ENCODE measurements at places on chromosomes 3 and 15.

GRCh38 chr3:84724877-84725276, 233.9 kb upstream of the CADM2 start:
- DNase-seq = no peak

- no peak for DNase-seq
These were observed 329.0 kb downstream of the IGSF11 start for GRCh38 chr3:118705487-118706219.

- no peak for DNase-seq
These were observed 60.2 kb downstream of the CORO2B start for GRCh38 chr15:68638953-68639515.

DNA sequence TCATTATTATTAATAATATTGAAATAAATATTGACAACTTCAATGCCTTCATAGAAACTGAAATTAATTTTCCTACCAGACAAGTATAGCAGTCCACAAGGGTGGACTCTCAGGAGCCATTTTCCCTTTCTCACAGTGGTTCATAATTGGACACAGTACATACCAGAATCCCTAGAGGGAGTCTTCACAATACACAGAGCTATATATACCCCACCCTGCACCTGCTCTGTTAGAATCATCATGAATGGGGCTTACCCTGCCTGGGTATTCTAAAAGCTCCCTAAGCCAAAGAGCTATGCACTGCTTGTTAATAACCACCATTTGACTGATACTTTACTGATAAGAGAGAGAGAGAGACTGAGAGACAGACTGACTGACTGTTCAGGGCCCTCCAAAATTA, 134.9 kb downstream of the FEZF2 start:
- DNase-seq = no peak

GRCh38 chr3:16362770-16363169, 97.8 kb downstream of the OXNAD1 start:
- no peak for DNase-seq

- DNase-seq = no peak
These were observed 250.2 kb upstream of the ATP10A start for GRCh38 chr15:26113296-26113695.

DNA sequence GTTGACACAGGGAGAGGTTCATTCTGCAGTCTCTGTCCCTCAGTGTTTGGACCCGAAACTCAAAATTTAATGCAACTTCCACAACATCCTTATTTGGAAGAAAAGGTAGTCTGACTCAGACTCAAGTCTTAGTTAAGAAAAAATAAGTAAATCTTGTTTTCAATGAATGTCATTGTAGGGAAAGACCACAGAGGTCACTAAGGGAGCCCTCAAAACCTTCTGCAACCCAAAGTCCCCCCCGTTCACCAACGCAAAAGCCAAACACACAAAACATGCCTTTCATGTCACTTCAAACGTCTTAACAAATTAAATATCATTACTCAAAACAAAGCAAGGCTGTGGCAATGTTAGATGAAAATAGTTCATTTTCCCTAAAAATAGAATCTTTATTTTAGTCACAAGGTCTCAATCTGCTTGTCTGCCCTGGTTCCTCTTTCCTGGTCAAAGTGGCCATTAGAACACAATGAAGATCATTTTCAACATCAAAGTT, 20.9 kb upstream of the SSUH2 start:
- no peak for DNase-seq

DNA sequence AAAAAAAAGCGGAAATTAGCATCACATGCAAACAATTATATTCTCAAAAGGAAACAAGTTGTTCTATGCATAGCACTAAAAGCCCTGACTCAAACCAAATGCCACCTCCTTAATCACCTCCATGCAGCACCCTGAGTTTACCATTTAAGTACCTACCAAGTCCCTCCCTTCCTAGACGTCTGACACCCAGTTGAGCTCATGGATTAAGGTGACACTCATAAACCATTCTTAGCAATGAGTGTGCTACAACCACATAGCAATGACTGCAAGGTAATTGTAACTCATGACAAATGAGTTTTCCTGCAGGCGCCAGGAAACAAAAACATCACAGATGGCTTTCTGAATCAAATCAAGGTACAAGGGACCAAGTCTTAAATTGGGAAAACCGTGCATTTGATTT, 32.0 kb downstream of the WWTR1 start:
- DNase-seq = no peak

GRCh38 chr15:43774062-43774461, 2.7 kb downstream of the ELL3 start:
- peak; percentile 16 for DNase-seq

DNA sequence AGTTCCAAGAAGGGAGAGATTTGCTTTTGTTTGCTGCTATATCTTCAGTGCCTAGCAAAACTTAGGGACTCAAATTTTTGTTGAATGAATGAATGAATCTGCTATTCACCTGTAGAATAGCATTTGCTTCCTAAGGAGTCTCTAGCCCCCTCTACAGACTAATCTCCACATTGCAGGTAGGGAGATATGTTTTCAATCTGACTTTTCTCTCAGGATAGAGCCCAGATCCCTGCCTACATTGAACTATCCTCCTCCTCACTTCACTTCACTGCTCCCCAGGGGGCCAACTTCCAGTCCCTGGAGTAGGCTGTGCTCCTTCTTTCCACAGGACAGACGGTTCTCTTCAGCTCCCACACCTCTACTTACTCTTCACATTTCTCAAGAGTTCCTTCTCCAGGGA, 81.9 kb upstream of the PTX3 start:
- no peak for DNase-seq

GRCh38 chr3:65144791-65145351, 457.1 kb upstream of the ADAMTS9 start:
- no peak for DNase-seq

DNA sequence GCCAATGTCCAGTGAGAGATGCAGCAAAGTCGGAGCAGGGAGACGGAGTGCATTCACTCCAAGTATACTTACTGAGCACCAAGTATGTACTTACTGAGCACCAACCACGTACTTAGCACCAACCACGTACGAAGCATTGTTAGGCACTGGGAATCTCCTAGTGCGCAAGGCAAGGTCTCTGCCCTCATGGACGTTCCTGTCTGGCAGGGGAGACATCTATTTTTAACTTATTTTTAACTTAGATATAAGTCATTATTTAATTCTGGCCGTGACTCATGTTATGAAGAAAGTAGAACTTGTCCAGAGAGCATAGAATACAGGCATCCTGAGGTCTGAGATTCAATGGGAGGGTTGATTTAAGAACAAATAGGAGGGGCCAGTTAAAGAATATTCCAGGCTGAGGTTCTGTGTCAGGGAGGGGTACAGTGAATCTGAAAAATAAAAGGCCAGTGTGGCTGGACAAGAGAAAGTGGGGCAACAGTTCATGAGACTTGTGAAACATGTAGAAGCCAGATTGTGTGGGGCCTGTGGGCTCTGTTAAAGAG, 9.3 kb upstream of the LRRC31 start:
- DNase-seq = no peak

DNA sequence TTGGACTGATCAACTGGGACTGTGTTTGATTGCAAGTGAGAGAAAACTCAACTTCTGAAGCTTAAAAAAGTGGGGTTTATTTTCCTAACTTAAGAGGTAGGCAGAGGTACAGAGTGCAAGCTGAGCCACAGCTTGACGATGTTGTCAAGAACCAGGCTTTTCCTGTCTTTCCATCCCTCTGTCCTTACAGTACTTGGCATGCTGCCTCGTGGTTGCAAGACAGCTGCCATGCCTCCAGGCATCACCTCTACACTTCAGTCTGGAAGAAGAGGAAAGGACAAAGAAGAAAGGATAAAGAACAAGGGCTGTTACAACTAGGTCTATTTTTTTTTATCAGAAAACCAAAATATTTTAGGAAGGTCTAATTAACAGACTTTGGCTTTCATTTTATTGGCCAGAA, 51.8 kb upstream of the GALNT15 start:
- no peak for DNase-seq

- peak; percentile 35 for DNase-seq
These were observed 24.1 kb upstream of the SACM1L start for GRCh38 chr3:45665101-45665572.

GRCh38 chr3:28940530-28940929, 340.3 kb upstream of the RBMS3 start:
- no peak for DNase-seq

- DNase-seq = no peak
These were observed 180.6 kb downstream of the IL5RA start for GRCh38 chr3:2929574-2929973.

GRCh38 chr3:22526266-22526837, 676.8 kb upstream of the UBE2E2 start:
- no peak for DNase-seq

- DNase-seq = peak; percentile 80
These were observed 63.9 kb downstream of the IQSEC1 start for GRCh38 chr3:13009132-13009945.

DNA sequence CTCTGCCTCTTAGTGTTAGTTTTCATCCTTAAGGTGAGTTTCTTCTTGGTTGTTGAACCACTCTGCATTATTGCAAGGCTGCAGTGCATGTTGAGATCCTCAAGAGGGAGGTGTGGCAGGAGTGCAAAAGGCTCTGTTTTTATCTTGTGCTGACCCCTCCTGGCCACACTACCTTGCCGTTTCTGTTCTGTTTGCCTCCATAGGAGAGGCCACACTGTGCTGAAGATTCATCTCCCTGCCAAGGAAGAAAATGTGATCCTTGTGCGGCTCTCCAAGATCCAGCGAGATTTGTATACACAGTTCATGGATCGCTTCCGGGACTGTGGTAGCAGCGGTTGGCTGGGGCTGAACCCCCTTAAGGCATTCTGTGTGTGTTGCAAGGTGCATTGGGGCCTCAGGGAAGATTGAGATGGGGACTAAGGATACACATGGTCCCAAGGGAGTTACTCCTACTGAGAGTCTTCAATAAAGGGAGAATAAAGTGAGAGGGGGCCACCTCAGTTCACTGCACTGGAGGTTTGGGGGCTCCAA, 33.0 kb upstream of the TEX264 start:
- peak; percentile 52 for DNase-seq

- no peak for DNase-seq
These were observed 612.1 kb upstream of the NR2F2 start for GRCh38 chr15:95718441-95718840.

DNA sequence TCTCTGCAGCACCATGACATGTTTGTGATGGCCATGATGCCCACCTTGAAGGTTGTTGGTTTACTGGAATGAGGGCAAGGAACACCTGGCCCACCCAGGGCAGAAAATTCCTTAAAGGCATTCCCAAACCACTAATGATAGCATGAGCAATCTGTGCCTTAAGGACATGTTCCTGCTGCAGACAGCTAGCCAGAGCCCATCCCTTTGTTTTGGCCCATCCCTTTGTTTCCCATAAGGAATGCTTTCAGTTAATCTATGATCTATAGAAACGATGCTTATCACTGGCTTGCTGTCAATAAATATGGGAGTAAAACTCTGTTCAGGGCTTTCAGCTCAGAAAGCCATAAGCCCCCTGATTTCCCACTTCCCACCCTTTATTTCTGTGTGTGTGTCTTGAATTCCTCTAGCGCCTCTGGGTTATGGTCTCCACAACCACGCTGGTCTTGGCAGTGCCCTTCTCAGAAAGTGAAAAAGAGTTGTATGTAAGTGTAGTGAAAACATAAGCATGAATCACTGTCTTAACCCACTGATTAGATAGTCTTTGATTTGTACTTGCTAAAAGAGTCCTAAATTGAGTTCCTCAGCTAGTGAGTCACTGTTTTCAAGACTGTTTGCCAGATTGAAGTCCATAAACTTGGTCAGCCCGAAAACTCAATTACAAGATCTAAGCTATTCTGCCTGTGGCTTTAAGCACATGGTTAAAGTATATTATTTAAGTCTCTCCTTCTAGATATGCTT, 19.0 kb upstream of the CCR2 start:
- DNase-seq = no peak

DNA sequence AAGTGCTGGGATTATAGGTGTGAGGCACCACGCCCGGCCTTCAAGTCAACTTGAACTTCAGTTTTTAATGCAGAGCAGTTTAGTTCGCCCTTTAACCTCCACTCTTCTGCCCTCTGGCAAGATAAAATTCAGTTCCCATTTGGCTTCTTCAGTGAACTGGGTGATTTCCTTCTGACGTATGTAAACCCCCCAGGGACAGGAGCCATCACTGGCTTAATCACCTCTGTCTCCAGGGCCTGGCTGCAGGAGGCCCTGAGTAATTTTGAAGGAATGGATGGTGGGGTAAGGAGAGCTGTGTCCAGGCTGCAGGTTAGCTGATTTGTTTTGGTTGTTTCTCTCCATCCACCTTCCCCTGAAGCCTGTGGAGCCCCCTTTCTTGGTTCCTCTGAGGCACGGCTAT, 11.9 kb downstream of the MCM2 start:
- no peak for DNase-seq

DNA sequence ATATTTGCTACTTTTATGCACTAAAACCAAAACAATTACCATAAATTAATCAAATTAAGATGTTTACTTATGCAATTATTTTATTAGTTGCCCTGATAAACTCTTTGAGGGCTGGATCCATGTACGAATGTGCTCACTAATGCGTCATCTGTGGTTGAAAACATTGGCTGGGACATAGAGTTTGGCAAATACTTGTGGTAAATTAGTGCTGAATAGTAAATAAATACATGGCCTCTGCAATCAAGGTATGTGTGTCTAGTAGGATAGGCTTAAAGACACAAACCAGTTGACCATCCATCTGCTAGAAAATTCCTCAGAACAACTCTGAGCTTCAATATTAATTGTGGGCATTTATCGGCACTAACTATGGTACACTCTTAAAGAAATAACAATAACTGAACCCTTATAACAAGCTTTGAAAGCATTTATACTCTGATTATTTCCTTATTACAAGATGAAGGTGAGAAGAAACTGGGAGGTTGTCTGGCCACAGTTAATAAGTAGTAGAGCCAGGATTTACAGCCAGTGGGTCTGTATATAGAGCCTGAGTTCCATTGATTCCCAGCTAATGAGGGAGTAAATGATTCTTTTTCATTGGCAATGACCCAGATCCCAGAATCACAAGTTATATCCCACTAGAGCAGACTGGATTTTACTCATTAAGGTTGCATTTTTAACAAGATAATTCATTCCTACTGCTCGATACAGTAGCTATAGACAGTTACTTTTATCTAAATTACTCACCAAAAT, 169.5 kb upstream of the CNTN6 start:
- DNase-seq = no peak

GRCh38 chr3:80261082-80261481, 493.3 kb upstream of the ROBO1 start:
- no peak for DNase-seq

GRCh38 chr3:155426524-155427230, 133.2 kb upstream of the STRIT1 start:
- DNase-seq = no peak

DNA sequence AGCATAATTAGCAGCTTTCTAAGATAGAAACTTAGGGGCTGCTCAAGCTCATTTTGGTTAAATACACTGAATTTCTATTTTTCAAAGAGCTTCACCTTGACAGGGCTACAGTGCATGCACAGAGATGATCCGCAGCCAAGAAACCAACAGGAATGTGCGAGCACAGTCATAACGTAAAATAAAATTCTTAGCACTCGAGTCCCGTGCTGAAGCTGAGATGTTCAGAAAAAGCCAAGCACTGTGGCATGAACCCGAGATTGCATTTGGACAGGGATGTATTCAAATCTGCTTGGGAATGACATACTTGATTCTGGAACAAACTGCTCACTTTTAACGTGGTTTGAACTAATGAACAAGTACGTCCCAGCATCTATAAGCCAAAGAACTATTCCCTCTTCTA, 340.3 kb downstream of the FOXP1 start:
- DNase-seq = no peak

GRCh38 chr3:172224560-172225214, 185.3 kb downstream of the FNDC3B start:
- DNase-seq = no peak

All from natural killer cell (primary cell).